A172 (cell line): ENCODE measurements at places on chromosomes 7 and 10. TPM values are rescaled to one million over a fixed set of nuclear protein-coding genes. Genes with fewer than 3 reads are reported as not detected.

IFIT1B gene
- not detected in 2 replicates for total RNA-seq

HOXA10 gene
- 26.4 and 30.7 TPM in 2 replicates for total RNA-seq

GPR15LG gene
- total RNA-seq: not detected in 2 replicates

GNG11 gene
- total RNA-seq: 24.1 and 27.9 TPM in 2 replicates

CPA2 gene
- total RNA-seq: not detected in 2 replicates

CCDC172 gene
- total RNA-seq: not detected in 2 replicates

SRRM3 gene
- 12.0 and 18.5 TPM in 2 replicates for total RNA-seq

PRTFDC1 gene
- 10.1 and 15.8 TPM in 2 replicates for total RNA-seq
